ENCODE measurements at places on chromosomes 3 and 15.

DNA sequence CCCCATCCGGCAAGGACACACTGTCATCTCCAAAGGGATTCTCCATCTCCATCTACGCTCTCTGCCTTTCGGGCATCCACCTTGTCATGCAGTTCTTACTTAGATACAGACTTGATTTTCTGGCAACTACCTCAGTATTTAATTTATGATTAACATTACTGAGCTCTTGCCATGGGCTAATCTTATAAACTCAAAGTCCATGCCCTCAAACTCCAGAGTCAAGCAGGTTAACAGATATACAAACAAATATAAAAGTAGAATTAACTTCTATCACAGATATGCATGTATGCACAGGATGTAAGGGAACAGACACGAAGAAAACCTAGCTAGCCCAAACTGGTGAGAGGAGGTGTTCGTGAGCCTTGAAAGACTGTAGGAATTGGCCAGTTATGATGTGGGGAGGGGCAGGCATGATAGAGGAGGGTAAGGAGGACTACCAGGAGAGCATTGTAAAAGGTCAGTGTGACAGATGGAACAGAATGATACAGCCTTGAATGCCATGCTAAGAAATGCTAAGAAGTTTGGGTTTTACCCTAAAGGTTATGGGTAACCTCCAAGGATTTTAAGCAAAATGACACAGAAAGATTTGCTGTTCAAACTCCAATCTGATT is 334.3 kb downstream of the ULK4 start:
- H3K27ac ChIP-seq, result no peak overlapping the region
- H3K27me3 ChIP-seq, result no peaks in the 10 kb centered on the region
- H3K4me3 ChIP-seq, result no peak overlapping the region
- peaks cover 7% of the 10 kb centered on the region for H3K4me1 ChIP-seq

DNA sequence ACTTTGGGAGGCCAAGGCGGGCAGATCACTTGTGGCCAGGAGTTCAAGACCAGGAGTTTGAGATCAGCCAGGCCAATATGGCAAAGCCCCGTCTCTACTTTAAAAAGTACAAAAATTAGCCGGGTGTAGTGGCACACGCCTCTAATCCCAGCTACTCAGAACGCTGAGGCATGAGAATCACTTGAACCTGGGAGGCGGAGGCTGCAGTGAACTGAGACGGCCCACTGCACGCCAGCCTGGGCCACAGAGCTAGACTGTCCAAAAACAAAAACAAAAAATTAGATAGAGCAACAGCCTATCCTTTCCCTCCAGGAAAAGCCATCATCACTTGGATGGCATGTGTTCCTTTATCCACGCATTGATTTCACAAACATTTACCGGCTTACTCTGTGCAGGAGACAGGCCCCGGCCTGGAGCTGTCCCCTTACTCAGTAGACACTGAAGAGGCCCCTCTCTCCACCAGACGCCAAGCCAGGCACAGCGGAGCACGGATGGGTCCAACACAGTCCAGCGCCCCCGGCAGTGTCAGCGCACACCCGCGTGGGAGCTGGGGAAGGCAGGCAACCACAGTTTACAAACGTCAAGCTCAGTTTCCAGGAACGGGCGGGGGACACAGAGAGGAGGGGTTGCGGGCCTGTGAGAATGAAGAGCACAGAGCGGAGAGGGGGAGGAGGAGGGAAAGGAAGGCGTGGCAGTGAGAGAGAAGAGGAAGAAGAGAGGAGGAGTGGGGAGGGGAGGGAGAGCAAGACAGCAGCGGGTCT is 3.1 kb downstream of the GP5 start:
- no peaks in the 10 kb centered on the region for H3K36me3 ChIP-seq
- no peaks in the 10 kb centered on the region for H3K27me3 ChIP-seq
- no peak overlapping the region for H3K4me3 ChIP-seq
- DNase-seq, result peak; percentile 11
- no peak overlapping the region for H3K27ac ChIP-seq

DNA sequence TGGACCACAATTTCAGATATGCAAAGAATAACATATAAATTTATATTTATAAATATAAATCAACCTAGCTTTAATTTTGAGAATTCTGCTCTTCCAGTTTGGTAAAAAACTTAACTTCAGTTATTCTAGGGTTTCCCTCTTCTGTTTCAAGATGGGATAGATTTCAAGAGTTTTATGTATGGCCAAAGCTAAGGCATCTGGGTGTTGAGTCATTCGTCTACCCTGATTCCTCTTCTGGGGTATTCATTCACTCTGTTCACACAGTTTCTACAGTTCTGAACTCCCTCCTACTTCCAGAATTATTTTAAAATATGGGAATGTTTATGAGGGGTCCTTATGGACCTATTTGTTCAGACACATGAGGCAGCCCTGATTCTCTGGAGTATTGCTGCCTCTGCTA is 4.2 kb upstream of the FGF7 start:
- DNase-seq, result no peak
- H3K4me1 ChIP-seq, result peaks cover 19% of the 10 kb centered on the region
- no peaks in the 10 kb centered on the region for H3K27me3 ChIP-seq
- H3K27ac ChIP-seq, result no peak overlapping the region
- H3K4me3 ChIP-seq, result no peak overlapping the region

GRCh38 chr3:116920826-116921610 is 211.4 kb downstream of the TUSC7 start:
- H3K4me3 ChIP-seq, result no peak overlapping the region
- H3K27me3 ChIP-seq, result no peaks in the 10 kb centered on the region
- H3K36me3 ChIP-seq, result no peaks in the 10 kb centered on the region
- DNase-seq, result no peak
- H3K27ac ChIP-seq, result no peak overlapping the region

DNA sequence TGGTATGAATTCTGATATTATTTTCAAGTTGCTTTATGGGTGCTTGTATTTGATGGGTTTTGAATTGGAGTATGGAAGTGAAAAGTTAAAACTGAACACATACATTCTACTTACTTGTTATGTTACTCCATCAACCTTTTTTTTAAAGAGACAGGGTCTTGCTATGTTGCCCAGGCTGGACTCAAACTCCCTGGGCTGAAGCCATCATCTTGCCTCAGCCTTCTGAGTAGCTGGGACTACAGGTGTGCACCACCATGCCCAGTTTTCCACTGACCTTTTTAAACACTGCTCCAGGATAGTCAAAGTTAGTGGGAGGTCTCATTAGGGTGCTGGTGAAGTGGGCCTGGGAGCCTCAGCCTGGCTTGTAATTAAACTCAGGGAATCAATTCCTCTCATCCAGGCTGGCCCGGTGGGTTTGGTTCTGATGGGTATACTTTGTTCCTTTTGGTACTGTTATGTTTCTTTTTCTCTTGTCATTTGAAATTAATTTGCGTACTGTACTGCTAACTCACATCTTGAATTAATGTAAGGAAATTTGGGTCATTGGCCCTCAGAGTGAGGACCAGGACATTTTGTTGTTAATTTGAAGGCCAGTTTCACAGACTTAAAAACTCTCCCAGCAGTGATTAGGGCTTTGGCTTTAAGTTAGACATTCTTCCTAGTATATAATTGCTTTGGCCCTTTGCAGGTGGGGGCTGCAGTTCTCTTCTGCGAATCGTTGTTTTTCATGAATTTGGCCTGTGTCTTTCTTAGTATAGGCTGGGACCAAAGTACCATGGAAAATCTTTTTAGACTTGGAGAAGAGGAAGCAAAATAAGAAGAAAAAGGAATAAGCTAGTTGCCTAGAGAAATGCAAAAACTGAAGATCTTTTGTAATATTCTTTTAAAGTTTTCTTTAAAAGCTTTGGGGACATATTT is 66.9 kb downstream of the FNDC3B start:
- H3K4me1 ChIP-seq, result peaks cover 48% of the 10 kb centered on the region
- no peak overlapping the region for H3K4me3 ChIP-seq
- H3K27ac ChIP-seq, result no peak overlapping the region
- no peak for DNase-seq

GRCh38 chr15:99466701-99467337 is 99.0 kb upstream of the MEF2A start:
- no peak for DNase-seq
- H3K27me3 ChIP-seq, result no peaks in the 10 kb centered on the region
- no peak overlapping the region for H3K4me3 ChIP-seq
- no peak overlapping the region for H3K27ac ChIP-seq
- no peaks in the 10 kb centered on the region for H3K36me3 ChIP-seq

Measured in SJSA1 (cell line).